Endodermal cell (in vitro differentiated cells): ENCODE measurements at places on chromosomes 16 and 17. TPM values are rescaled to one million over a fixed set of nuclear protein-coding genes. Genes with fewer than 3 reads are reported as not detected.

DNA sequence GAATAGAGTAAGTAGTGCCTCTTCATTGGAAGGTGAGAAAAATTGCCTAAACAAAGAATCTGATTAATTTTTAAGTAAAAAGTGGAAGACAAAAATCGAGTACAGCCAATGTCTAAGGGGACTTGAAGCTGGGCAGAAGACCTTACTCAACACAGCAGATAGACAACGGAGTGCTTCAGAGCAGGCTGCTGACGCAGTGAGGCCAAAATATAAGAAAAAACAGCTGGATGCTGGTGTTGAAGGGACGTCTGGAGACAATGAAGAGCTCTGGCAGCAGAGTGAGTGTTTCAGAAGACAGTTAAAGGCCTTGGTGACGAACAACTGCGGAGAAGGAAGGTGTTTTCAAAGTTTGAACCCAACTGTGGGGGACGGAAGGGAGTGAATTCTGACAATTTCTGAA lies 169.8 kb downstream of the MRTFB start:
- no peak overlapping the region for H3K4me3 ChIP-seq
- no peaks in the 10 kb centered on the region for H3K4me1 ChIP-seq
- no peaks in the 10 kb centered on the region for H3K27me3 ChIP-seq
- peaks cover 90% of the 10 kb centered on the region for H3K36me3 ChIP-seq
- H3K27ac ChIP-seq, result no peak overlapping the region
- no peak for DNase-seq

DNA sequence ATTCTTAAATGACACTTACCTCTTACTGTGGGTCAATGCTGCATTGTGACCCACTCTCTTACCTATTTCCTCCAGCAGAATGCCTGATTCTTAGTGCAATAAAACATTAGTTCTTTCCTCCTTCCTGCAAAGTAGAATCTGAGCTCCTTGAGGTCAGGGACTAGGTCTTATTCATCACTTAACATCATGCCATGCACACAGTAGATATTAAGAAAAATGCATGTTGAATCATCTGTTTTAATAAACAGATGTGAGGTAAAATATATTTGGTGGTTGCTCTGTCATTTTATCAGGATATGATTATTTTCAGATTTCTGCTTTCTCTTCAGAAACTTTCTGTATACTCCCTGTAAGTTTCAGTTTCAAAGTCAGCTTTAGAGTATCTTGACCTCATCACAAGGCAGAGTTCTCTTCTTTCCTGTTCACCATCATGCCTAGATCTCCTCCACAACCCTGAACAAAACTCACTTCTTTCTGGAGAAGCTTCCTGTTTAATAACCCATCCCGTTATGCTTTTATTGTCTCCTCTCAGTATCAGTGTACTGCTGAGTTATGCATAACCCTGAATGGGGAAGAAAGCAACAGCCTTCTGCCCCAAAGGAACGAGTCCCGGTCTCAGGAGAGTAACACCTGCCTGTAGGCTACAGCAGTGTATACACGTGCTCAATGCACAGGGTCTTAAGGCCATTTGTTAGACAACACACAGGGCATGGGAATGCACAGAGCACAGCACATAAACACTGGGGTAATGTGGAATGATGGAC lies 30.3 kb upstream of the SUPT4H1 start:
- no peaks in the 10 kb centered on the region for H3K27me3 ChIP-seq
- no peak for DNase-seq
- H3K36me3 ChIP-seq, result no peaks in the 10 kb centered on the region
- no peak overlapping the region for H3K4me3 ChIP-seq

- H3K4me3 ChIP-seq, result no peak overlapping the region
- no peaks in the 10 kb centered on the region for H3K27me3 ChIP-seq
- no peaks in the 10 kb centered on the region for H3K36me3 ChIP-seq
- no peak overlapping the region for H3K27ac ChIP-seq
These were observed 199.5 kb downstream of the WWOX start for GRCh38 chr16:78298986-78299385.

GRCh38 chr16:27911486-27911885 lies 152.0 kb downstream of the GSG1L start:
- no peaks in the 10 kb centered on the region for H3K4me1 ChIP-seq
- H3K27me3 ChIP-seq, result no peaks in the 10 kb centered on the region
- no peak overlapping the region for H3K4me3 ChIP-seq
- DNase-seq, result no peak

Gene NF1
- total RNA-seq, result 59.5 to 68.1 TPM (median 61.9 TPM) in 3 replicates
